Suprapubic skin (tissue), 4 donors: ENCODE measurements at places on chromosomes 2 and 18. TPM values are rescaled to one million over a fixed set of nuclear protein-coding genes. Genes with fewer than 3 reads are reported as not detected.

GRCh38 chr2:2234398-2235195 lies 96.5 kb downstream of the MYT1L start:
- no peak overlapping the region for H3K4me3 ChIP-seq
- no peaks in the 10 kb centered on the region for H3K4me1 ChIP-seq
- DNase-seq, result no peak
- no peak overlapping the region for H3K27ac ChIP-seq

The HRH4 gene
- total RNA-seq, result 0.40 TPM

The GALNT5 gene
- 0.40 TPM for total RNA-seq

GRCh38 chr2:238444242-238444641 lies 17.5 kb downstream of the ASB1 start:
- H3K36me3 ChIP-seq, result peaks cover 42% of the 10 kb centered on the region
- no peak overlapping the region for H3K27ac ChIP-seq
- H3K4me1 ChIP-seq, result peaks cover 12% of the 10 kb centered on the region
- DNase-seq, result no peak
- H3K4me3 ChIP-seq, result no peak overlapping the region

GRCh38 chr2:126356631-126357030 lies 299.3 kb upstream of the GYPC start:
- H3K27me3 ChIP-seq, result no peaks in the 10 kb centered on the region
- H3K4me1 ChIP-seq, result no peaks in the 10 kb centered on the region
- no peak overlapping the region for H3K4me3 ChIP-seq
- no peak for DNase-seq

- H3K27me3 ChIP-seq, result no peaks in the 10 kb centered on the region
- no peak overlapping the region for H3K4me3 ChIP-seq
- no peaks in the 10 kb centered on the region for H3K36me3 ChIP-seq
- no peak for DNase-seq
- H3K4me1 ChIP-seq, result no peaks in the 10 kb centered on the region
- H3K27ac ChIP-seq, result no peak overlapping the region
These were observed 44.3 kb downstream of the MOB4 start for GRCh38 chr2:197560146-197560665.

DNA sequence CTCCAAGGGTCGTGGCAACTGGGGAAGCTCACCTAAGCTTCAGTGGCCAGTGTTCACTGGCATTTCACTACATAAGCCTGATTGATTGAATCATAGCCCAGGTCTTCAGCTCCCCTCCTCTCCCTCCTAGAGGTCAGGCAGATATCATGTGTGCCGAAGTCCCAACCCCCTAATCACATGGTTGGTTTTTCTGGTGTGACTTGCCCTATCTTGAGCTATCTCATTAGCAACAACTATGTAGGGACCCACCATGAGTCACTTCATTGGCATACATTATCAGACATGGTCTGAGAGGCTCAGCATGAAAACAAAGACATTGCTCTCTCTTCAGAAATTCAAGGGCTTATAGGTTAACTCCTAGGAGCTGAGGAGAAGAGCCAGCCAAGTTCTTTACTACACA lies 76.8 kb downstream of the LYPD1 start:
- no peak overlapping the region for H3K27ac ChIP-seq
- no peak for DNase-seq
- H3K4me3 ChIP-seq, result no peak overlapping the region
- no peaks in the 10 kb centered on the region for H3K4me1 ChIP-seq
- no peaks in the 10 kb centered on the region for H3K36me3 ChIP-seq

The HOXD10 gene
- total RNA-seq, result not detected
